ENCODE measurements at places on chromosomes 7 and 10. TPM values are rescaled to one million over a fixed set of nuclear protein-coding genes. Genes with fewer than 3 reads are reported as not detected.

DNA sequence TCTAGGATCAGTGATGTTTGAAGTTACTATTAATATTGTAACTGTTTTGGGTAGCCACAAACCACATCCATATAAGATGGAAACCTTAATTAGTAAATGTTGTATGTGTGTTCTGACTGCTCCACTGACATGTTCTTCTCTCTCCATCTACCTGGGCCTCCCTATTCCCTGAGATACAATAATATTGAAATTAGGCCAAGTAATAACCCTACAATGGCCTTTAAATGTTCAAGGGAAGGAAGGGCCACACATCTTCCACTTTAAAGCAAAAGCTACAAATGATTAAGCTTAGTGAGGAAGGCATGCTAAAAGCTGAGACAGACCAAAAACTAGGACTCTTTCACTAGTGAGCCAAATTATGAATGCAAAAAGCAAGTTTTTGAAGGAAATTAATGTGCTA is 176.4 kb upstream of the ANK3 start:
- DNase-seq: no peak

DNA sequence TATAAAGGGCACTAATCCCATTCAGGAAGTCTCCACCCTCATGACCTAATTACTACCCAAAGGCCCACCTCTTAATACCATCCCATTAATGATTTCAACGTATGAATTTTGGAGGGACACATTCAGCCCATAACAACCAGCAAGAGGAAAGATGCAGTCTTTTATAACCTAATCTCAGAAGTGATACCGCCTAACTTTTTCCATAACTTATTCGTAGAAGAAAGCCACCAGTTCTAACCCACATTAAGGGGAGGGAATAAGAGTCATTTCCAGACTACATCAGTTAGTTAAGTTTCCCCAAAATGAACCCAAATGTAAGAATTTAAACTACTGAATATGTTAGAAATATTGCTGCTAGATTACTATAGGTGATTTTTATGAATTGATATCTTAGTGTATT is 32.1 kb upstream of the LHFPL3 start:
- no peak for DNase-seq

- no peak for DNase-seq
Measured at GRCh38 chr10:112985690-112986543, 35.9 kb downstream of the TCF7L2 start.

DNA sequence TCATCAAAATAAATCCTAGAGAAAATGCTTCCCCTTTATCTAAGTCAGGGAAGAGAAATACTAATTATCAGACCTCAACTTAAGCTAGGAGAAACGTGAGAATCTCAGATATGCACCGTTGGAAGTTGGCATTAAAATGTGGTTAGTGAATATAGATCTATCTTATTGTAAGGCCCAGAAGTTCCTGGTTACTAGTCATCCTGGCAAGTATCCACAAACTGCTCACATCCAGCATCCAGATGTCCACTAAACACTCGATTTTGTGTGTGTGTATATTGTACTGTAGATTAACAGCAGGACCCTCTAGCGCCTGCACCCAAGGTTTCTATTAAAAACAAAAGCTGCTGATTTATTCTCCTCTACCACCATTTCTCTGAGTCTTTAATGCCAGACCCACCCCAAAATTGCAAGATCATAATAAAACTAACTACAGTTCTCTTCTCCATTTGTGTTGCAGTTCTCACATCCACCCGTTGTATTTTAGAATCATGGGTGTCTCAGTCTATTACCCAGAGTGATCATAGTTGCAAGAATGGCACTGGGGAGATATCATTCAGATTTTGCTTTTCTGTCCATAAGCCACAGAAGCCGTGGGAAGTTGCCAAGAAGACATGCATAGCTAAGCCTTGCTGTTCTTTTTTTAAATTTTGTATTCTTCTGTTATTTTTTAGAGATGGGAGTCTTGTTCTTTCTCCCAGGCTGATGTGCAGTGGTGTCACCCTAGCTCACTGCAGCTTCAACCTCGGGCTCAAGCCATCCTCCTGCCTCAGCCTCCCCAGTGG is 165.4 kb downstream of the KIAA1217 start:
- DNase-seq: no peak

The ZNF365 gene
- total RNA-seq: 1.8 TPM

GRCh38 chr7:50531401-50531911 is 33.7 kb downstream of the DDC start:
- no peak for DNase-seq

DNA sequence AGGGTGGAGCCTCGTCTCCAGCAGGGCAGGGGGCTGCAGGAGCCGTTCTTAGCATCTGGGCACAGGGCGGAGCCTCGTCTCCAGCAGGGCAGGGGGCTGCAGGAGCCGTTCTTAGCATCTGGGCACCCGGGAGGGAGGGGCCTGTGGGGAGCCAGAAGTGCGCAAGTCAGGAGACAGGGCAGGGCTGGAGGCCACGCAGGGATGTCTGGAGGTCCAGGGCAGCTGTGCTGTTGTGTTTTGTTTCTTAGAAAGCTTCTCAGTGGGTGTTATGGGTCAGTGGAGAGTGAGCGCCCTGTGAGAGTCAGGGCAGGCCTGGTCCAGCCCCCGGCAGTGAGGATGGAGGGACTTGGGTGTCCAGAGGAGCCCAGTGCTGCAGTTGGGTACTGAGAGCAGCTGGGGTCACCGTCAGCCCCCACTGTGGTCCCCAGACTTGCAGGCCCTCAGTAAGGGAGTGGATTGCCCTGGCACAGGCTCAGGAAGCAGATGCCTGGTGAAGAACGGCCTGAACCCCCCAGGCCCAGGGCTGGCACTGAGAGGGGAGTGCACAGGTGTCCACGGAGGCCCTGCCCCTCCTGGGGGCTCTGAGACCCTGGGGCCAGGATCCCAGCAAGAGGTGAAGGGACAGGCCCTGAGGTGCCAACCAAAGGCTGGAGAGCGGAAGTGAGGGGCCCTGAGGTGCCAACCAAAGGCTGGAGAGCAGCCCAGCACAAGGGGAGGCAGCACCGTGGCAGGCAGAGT is 29.8 kb downstream of the FAM20C start:
- no peak for DNase-seq

GRCh38 chr10:97023401-97024167 is 162.2 kb downstream of the SLIT1 start:
- no peak for DNase-seq

The STRA8 gene
- total RNA-seq: not detected

DNA sequence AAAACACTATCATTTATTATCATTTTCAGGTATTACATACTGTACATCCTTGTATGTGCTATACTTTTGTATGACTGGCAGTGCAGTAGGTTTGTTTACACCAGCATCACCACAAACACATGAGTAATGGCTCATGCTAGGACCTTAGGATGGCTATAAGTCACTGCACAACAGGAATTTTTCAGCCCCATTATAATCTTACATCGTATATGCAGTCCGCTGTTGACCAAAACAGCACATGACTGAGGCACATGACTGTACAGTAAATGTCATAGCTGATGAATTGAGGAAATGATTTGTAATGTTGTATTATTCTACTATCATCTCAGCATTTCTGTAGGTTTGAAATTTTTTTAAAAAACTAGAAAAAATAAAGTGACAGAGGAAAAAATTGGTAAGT is 38.6 kb downstream of the BPGM start:
- DNase-seq: no peak

DNA sequence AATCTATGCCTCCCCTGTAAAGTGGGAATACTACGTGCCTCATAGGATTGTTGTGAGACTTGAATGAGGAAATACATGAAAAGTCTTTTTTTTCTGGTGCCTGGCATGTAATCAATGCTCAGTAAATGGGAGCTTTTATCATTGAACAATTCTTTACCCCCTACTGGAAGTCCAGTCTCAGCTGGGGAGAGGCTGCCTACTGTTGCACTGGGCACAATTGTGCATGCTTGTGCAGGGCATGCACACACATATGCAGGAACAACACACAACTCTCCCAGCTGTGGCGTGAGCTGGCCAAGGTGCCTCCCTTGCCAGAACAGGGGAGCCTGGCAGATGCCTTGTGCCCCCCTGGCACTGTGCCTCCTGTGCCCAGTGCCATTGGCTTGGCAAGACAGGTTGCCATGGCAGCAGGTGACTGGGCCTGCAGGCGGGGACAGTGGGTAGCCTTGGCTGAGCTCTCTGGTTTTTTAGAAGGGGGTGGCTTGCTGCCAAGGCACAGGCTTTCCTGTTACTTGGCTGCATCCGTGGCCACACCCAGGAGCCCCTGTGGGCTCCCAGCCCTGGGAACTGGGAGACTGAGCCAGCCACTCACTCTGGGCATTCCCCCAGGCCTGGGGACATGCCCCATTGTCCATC is 16.1 kb upstream of the PALD1 start:
- DNase-seq: peak; percentile 88

DNA sequence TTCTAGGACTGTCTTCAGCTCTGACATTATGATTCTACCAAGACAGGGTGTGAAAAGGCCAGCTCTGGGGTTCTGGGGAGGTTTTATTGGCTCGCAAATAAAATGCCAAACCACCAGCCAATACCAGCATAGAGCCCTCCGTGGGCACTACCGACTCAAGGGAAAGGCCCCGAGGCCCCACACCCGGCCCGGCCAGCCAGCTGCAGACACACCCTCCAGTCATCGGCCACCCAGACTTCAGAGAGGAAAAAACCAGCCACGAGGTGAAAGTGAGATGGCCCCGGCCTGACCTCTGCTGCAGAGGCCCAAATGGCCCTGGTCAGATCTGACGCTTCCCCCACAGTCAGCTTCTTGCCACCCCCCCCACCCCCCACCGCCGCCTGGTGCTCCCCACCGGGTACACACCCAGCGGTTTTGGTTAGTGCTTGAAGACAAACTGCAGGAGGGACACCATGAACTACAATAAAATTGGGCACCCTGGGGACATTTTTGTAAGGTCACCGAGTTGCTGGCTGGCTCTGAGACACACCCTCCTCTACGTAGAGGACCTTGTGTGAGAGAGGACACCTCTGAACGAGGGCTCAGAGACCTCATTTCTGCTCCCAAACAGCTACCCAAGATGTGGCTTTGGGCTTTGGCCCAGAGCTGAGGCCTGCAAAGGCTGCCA is 79.9 kb downstream of the PRKAG2 start:
- no peak for DNase-seq

The PCDH15 gene
- total RNA-seq: 1.1 TPM

The KIF11 gene
- 1.6 TPM for total RNA-seq

The PON3 gene
- total RNA-seq: 1.6 TPM

DNA sequence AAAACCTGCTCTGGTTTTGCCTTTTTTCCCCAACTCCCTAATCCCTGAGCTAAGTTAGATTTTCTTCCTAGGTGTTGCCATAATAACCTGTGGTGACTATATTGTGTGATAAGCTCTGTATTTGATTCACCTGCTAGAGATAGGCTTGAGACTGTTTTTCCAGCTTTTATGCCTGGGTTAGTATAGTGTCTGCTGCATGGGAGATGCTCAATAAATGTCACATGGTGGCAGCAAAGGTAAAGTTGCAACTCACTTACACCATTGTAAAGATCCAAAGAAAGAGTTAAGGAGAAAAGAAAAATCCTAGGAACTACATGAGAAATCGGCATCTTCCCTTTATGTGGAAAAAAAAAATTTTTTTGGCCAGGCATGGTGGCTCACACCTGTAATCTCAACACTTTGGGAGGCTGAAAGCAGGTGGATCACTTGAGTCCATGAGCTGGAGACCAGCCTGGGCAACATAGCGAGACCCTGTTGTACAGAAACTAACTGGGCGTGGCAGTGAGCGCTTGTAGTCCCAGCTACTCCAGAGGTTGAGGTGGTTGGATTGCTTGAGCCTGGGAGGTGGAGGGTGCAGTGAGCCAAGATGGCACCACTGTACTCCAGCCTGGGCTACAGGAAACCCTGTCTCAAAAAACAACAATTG is 3.7 kb downstream of the CCNJ start:
- DNase-seq: no peak

- no peak for DNase-seq
Measured at GRCh38 chr10:119301397-119301796, 94.0 kb downstream of the GRK5 start.

DNA sequence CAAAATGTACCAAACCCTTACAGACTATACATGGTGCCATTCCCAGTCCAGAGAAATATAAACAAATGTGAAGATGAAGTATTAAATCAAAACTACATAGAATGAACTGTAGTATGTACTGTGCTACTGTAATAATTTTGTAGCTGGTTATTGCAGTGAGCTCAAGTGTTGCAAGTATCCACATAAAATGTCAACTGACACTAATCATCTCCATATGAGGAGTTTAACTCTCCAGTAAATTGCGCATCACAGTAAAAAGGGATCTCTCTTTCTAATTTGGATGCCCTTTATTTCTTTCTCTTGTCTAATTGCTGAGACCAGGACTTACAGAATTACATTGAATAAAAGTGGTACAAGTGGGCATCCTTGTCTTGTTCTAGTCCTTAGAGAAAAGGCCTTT is 165.5 kb downstream of the CPED1 start:
- no peak for DNase-seq

DNA sequence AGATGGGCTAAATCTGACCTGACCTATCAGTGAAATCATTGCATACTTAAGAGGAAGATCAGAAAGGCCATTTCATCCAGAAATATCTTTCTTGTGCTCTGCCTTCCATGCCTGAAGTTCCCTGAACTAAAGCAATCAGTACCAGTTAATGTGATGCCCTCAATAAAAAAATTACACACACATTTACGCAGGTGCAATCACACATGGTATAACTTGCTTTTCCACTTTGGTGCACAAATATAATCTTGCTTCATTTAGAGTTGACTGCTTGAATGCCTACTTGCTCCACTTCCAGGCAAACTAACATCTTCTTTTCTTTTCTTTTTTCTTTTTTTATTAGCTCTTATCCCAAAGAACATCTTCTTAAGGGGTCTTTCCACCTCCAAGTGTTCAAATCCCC is 58.3 kb upstream of the KIF5B start:
- no peak for DNase-seq

DNA sequence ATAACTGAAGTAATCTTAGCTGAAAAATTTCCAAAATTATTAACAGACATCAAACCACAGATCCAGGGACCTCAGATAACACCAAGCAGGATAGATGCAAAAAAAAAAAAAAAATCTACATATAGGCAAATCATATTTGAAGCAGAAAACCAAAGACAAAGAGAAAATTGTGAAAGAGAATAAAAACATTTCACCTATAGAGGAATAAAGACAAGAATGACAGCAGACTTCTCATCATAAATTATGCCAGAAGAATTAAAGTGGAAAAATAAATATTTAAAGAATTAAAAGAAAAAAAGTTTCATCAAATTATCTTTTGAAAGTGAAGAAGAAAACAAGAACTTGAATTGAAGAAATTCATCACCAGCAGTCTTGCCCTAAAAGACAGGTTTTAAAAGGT is 467.5 kb downstream of the GPAM start:
- DNase-seq: no peak
